ENCODE measurements at places on chromosomes 13 and 19. TPM values are rescaled to one million over a fixed set of nuclear protein-coding genes. Genes with fewer than 3 reads are reported as not detected.

CYP4F3 gene
- polyA plus RNA-seq, result 0.04 TPM

RASGRP4 gene
- 1.3 TPM for polyA plus RNA-seq

DZIP1 gene
- 9.9 TPM for polyA plus RNA-seq

PTH2 gene
- polyA plus RNA-seq, result not detected

GRCh38 chr19:7657131-7657751 lies 11.6 kb upstream of the RETN start:
- no peak for DNase-seq
- H3K4me1 ChIP-seq, result peaks cover 3% of the 10 kb centered on the region
- H3K4me3 ChIP-seq, result no peak overlapping the region

GRCh38 chr13:60642552-60642951 lies 245.5 kb downstream of the TDRD3 start:
- H3K27ac ChIP-seq, result no peak overlapping the region
- DNase-seq, result no peak
- no peak overlapping the region for H3K4me3 ChIP-seq
- H3K4me1 ChIP-seq, result no peaks in the 10 kb centered on the region
- H3K27me3 ChIP-seq, result no peaks in the 10 kb centered on the region
- H3K36me3 ChIP-seq, result no peaks in the 10 kb centered on the region

DNA sequence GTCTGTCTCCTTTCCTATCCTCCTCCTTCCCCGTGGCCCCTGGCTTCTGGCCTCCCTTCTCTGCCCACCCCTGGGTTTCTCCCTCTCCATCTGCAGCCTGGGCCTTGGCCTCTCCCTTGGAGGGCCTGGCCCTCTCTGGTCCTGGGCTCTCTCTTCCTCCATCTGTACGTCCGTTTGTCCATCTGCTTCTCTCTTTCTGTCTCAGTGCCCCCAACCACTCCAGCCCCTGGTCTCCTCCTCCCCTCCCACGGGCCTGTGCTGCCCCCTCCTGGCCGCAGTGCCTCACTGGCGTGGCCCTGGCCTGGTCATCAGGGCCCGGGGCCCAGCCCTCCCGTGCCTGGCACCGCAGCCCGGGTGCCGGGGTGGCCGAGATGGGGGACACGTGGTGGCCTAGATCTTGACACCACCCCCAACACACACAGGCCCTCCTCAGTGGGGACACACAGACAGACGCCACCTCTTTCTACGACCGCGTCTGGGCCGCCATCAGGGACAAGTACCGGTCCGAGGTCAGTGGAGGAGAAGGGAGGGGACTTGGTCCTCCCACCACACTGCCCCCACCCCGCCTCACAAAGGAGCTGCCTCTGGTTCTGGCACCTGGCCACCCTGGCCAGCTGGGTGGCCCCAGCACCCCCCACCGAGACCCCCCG lies 11.3 kb downstream of the PRKCSH start:
- peak; percentile 69 for DNase-seq
- H3K27me3 ChIP-seq, result no peaks in the 10 kb centered on the region
- H3K27ac ChIP-seq, result no peak overlapping the region
- no peak overlapping the region for H3K4me3 ChIP-seq
- H3K36me3 ChIP-seq, result peaks cover 80% of the 10 kb centered on the region

DNA sequence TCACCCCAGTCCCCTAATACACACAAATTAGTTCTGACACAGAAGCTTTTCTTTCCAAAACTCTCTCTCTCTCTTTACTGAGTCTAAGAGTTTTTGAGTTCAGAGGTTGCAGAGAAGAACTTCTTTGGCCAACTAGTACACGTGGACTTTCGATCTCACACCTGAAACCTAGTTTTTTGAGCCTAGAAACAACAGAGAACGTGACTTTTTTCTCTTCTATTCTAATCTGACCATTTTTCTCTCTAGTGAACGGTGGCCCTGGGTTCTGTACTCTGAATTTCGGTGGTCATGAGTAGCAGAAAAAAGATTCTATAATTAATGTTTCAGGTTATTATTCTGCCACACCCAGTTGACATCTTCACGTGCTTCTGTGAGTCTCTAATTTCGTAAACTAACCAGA lies 24.2 kb downstream of the PCDH20 start:
- H3K4me1 ChIP-seq, result no peaks in the 10 kb centered on the region
- no peaks in the 10 kb centered on the region for H3K36me3 ChIP-seq
- H3K27me3 ChIP-seq, result no peaks in the 10 kb centered on the region

DNA sequence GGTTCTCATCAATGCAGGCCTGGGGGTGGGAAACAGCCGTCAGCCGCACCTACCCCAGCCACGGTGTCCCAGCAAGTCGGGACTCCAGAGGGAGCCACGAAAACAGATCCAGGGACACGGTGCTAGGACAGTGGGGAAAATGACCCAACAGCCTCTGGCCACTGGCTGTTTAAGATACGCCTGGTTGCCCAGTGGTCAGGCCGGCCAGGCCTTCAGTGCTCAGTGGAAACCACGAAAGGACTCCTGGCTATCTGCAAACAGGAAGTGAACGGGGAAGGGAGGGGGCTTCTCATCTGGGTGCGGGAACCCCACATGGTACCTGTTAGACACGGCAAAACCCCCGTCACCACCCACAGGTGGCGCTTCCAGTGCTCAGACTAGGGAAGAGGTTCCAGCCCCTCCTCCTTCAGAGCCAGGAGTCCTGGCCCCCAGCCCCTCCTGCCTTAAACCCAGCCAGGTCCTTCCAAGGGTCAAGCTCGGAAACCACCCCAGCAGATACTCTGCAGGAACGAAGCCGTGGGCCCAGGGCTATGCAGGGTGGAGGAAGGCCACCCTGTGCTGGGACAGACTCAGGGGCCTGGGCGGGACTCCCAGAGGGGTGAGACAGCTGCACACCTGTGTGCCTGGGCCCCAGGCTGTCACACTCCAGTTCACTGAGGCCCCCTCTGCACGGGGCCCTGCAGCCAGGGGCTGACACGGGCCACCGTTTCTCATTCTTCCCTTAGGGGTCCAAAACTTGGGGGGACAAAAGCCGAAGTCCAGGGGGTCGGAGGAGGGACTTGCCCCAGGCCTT lies 4.5 kb downstream of the PPP1R12C start:
- peaks cover 15% of the 10 kb centered on the region for H3K4me1 ChIP-seq
- H3K4me3 ChIP-seq, result no peak overlapping the region
- H3K27me3 ChIP-seq, result no peaks in the 10 kb centered on the region
- DNase-seq, result no peak
- peaks cover 14% of the 10 kb centered on the region for H3K36me3 ChIP-seq
- peak overlapping the region; percentile 26 for H3K27ac ChIP-seq

Data from adrenal gland (tissue), 19 donors.